ENCODE measurements at places on chromosomes 16 and 17.

DNA sequence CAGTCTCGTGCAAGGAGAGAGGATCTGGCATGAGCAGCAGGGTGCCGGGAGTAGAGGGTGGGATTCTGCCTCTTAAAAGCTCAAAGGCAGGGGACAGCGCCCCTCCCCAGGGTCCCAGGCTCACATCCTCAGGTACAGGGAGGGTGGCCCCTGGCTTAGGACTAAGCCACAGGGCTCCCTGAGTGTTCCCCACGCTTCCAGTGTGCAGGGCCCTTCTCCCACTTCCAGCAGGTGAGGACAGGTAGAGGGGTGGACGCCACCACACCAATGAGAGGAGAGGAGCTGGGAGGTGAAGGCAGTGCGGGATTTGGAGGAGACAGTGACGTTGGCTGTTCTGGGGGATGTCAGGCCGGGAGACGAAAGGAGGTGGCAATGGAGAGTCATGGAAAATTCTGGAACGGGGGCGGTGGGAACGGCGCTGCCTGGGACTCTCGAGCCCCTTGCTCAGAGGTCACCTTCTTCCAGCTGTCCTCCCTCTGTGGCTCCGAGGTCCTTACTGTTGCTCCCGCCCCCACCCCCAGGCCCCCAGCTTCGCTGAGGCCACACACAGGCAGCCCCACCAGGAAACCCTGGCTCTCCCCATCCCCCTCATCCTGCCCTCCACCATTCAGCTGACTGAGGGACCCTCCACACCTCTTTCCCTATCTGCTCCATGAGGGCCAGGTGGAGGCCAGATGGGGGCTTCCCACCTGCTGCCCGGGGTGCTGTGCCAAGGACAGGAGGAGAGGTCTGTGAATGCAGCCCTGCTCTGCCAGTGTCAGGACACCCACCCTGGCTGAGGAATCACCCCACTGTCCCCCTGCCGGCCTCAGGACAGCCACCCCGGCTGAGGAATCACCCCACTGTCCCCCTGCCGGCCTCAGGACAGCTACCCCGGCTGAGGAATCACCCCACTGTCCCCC is 57.7 kb upstream of the ACSF3 start:
- DNase-seq: no peak

- DNase-seq: no peak
Measured at GRCh38 chr17:47867813-47868533, 17.0 kb upstream of the SP6 start.

DNA sequence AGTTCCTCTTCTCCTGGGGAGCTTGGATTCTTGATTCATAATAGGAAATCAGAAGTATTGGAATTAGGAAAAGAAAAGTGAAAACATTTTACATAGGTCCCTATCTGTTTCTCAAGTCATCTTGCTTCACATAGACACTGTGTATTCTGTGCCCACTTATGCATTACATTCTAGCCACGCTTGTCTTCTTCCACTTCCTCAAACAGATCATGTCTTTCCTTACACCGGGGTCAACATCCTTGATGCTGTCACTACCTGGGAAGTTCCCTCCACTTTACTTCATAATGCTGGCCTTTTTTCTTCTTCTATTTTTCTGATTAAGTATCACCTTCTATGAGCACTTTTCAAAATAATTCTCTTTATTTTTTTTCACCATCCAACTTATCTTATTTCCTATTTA is 606.4 kb upstream of the CDH8 start:
- no peak for DNase-seq

DNA sequence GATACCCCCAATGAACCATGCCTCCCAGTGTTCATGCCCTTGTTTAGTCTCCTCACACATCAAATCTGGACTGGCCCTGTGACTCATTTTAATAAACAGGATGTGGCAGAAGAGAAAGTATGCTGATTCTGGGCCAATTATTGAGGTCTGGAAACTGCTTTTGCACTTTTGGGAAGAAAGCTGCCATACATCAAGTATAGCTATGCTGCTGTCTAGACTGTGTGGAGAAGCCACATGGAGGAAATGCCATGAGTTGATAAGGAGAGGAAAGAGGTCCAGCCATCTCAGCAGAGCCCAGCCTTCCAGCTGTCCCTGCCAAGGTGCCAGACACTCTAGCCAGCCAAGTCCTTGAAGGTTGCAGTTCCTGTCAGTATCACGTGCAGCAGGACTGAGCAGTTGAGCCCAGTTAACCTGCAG is 16.7 kb downstream of the RPRML start:
- no peak for DNase-seq

GRCh38 chr17:81712468-81713003 is 452 bp downstream of the SLC25A10 start:
- no peak for DNase-seq

- DNase-seq: no peak
Measured at GRCh38 chr16:87945351-87946042, 5.7 kb upstream of the BANP start.

DNA sequence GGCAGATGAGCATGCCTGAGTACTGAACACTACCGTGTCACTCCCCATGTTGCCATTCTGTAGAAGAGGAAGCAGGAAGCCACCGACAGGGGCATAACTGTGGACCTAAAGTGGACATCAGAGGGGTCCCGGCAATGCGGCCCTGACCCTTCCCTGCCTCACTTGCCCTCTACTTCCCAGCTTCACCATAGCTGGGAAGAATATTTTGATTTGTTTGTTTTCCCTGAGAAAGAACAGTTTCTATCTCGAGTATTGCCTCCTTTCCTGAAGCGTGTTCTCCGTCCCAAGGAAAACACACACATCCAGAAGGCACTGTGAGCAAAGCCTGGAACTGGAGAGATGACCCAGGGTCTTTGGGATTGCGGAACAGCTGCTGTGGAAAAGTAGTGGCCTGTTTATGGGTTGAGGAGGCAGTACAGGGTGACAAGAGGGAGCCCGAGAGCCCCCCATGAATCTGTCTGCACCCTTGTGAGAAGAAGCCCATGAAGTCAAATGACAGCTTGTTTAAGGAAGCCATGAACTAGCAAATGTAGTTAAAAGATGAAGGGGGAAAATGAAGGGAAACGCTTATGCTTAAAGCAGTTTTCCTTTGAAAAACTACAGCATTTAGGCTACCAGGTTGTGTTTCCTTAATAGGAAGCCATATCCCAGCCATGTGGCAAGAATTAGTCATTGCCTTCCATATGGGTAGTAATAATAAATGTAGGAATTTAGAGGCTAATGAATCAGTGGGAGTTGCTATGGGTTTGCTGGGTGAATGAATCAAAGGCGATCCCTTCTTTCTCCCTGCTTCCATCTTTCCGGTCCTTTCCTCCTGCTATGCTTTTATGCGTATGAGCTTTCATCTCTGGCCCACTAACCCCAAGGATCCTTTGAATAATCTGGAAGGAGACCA is 90.0 kb upstream of the TBX2 start:
- no peak for DNase-seq

GRCh38 chr16:22300427-22301071 is 3.3 kb downstream of the POLR3E start:
- no peak for DNase-seq

DNA sequence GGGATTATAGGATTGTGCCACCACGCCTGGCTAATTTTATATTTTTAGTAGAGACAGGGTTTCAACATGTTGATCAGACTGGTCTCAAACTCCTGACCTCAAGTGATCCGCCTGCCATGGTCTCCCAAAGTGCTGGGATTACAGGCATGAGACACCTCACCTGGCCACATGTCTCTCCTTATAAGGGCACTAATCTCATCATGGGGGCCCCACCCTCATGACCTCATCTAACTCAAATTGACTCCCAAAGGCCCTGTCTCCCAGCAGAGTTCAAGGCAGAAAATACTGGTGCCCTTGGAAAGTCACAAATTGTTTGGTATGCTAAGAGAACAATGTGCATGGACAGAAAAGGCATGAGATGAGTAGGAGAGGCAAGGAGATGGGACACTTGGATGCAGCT is 49.3 kb upstream of the GRIN2A start:
- DNase-seq: no peak

- no peak for DNase-seq
Measured at GRCh38 chr17:8941520-8941919, 24.0 kb downstream of the PIK3R5 start.

GRCh38 chr16:74695450-74696422 is 4.9 kb downstream of the MLKL start:
- no peak for DNase-seq

DNA sequence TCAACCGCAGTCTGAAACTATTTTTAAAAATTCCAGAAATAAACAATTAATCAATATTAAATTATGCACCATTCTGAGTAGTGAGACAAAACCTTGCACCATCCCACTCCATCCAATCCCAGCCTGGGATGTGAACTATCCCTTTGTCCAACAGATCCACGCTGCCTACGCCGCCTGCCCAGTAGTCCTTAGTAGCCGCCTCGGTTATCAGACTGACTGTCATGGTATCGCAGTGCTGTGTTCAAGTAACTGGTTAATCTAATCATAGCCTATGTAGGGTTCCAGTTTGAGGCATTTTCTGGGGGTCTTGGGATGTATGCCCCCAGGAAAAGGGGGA is 437.7 kb downstream of the HS3ST3B1 start:
- DNase-seq: no peak

DNA sequence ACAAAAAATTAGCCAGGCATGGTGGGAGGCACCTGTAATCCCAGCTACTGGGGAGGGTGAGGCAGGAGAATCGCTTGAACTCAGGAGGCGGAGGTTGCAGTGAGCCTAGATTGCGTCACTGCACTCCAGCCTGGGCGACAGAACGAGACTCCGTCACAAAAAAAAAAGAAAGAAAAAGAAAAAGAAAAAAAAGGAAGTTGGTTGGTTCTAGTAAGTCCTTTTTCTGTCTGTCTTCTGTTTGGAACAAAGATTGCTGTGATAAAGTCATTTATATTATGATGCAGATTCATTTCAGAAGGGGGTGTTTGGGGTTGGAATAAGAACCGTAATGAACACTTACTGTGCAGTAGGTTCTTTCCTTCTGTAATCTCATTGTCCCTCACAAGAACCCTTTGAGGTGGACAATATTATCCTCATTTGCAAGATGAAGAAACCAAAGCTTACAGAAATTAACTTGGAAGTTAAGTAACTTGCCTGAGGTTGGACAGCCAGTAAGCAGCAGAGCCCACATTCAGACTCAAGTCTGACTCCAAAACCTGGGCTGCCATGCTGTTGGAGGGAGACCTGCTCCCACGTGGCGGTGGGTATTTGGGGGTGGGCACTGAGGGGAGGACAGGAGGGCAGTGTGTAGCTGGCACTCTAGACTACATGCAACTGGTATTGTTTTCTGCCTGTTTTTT is 10.3 kb downstream of the MINK1 start:
- no peak for DNase-seq

- no peak for DNase-seq
Measured at GRCh38 chr17:27868565-27868964, 24.6 kb downstream of the LYRM9 start.

GRCh38 chr17:79457889-79458288 is 153.0 kb downstream of the RBFOX3 start:
- no peak for DNase-seq

DNA sequence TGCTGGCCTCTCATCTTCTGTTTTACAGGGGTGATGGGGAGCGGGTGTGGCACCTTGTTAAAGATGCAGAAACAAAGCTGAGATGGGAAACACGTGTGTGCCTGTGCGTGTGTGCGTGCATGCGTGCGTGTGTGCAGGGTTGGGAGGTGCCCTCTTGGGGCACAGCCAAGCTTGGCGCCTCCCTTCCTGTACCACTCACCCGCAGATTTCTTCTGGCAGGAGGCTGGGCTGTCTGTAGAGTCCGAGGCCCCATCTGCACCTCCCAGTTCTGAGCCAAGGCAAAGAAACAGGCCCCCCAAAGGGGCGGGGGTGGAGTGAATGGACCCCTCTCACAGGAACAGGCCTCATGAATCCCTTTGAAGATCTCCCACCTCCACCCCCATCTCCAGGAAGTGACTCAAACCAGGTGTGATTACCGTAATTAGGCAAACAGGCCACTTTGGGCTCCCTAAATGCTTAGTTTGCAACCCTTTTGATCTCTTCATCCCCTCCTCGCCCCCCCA is 20.9 kb downstream of the TNS4 start:
- DNase-seq: peak; percentile 46

GRCh38 chr17:44677136-44677535 is 12.4 kb downstream of the CCDC43 start:
- no peak for DNase-seq

GRCh38 chr16:75622761-75623605 is at the start of gene ADAT1:
Gene ADAT1, minus strand, starts transcription at chr16:75623281. Its CDS starts 2,482 bp downstream, at chr16:75620799.
- peak; percentile 87 for DNase-seq

- no peak for DNase-seq
Measured at GRCh38 chr16:3574195-3574594, 3.0 kb downstream of the NLRC3 start.

DNA sequence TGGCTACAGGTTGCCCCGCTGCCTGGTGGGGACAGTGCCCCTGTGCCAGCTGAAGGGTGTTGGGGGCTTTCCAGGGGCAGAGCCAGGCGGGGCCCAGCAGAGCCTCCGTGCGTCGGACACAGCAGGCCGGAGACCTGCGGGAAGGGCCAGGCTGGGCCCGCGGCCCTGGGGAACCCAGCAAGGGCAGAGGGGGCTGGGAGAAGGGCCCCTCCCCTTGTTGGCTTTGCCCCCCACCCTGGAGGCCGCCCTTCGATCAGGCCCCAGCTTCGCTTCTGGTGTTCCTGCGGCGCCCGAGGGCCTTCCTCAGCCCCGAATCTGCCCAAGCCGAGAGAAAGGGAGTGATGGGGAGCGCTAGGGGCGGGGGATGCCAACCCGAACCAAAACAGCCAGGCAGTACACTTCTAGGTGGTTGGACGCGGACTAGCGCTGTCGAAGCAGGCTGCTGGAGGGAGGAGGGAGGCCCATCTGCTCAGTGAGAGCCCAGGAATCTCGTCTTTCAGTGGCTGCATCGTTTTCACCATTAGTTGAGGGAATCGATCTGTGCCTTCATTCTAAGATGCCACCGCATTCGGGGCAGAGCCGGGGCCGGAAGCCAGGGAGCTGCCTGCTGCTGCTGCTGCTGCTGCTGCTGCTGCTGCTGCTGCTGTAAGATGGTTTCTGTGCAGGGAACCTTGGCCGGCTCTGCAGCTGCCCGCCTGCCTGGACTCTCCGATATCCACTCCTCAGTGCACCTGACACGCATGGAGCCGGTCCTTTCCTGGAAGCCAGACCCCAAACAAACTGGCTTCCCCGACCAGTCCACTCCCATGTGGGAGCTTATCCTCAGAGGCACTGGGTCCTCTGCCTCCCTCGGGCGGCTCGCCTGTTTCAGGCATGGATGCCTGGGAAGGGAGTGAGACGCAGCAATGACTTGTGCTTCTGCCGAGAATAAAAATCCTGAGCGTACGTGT is 1.7 kb downstream of the JPH3 start:
- no peak for DNase-seq

DNA sequence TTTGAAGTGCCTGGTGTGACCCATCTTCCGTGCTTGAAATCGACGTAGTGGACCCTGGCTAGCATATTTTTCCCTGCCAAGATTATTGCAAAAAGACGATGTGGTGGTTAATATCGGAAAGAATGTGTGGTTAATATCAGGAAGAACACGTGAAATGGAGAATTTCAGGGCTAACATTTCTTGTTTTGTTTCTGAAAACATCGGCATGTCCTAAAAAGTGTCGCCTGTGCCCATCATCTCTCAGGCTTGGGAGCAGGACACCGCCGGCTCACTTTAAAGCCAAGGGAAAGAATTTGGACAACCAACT is 345 bp upstream of the DCXR start:
- DNase-seq: no peak

- no peak for DNase-seq
Measured at GRCh38 chr17:74332763-74333283, 6.8 kb downstream of the KIF19 start.

GRCh38 chr16:78775161-78775561 is 675.7 kb downstream of the WWOX start:
- DNase-seq: peak; percentile 24

Data from stimulated activated CD4-positive, alpha-beta T cell treated with anti-CD3 and anti-CD28 coated beads, Interleukin-1b, Interleukin-23, amount 100 ng/mL, for 1 hour (primary cell).